ENCODE measurements at places on chromosomes 2 and 18. TPM values are rescaled to one million over a fixed set of nuclear protein-coding genes. Genes with fewer than 3 reads are reported as not detected.

The MRPL33 gene
- 180 TPM for total RNA-seq

The MBP gene
- 28.8 TPM for total RNA-seq

GRCh38 chr2:219545943-219546352 lies 2.1 kb downstream of the TMEM198 start:
- DNase-seq: no peak

DNA sequence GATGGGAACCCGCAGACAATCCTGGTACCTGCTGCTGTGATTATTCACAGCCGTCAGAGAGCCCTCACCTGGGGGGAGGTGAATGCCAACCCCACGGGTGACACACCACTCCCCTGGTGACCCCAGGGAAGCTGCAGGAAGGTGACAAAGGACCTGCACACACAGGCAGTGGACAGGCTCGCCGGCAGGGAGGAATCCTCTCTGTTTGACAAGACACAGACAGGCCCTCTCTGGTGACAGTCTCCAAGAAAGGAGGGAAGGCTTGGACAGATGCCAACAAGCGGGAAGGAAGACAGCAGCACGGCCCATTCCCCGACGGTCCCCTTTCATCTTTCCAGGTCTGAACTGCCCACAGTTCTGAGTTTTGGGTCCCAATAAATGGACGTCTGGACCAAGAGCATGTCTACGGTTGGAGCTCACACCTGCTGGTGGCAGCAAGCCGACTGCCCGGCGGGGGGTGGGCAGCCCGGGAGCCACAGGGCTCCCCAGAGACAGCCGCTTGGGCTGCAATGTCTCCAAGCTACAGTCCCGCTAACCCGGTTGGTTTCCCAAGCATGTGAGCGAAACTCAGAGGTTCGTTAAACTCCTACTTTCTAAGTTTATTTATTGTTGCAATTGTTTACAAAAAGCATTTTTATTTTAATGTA lies 31.8 kb downstream of the HDAC4 start:
- no peak for DNase-seq

GRCh38 chr2:216763396-216763795 lies 68.0 kb upstream of the IGFBP5 start:
- no peak for DNase-seq

DNA sequence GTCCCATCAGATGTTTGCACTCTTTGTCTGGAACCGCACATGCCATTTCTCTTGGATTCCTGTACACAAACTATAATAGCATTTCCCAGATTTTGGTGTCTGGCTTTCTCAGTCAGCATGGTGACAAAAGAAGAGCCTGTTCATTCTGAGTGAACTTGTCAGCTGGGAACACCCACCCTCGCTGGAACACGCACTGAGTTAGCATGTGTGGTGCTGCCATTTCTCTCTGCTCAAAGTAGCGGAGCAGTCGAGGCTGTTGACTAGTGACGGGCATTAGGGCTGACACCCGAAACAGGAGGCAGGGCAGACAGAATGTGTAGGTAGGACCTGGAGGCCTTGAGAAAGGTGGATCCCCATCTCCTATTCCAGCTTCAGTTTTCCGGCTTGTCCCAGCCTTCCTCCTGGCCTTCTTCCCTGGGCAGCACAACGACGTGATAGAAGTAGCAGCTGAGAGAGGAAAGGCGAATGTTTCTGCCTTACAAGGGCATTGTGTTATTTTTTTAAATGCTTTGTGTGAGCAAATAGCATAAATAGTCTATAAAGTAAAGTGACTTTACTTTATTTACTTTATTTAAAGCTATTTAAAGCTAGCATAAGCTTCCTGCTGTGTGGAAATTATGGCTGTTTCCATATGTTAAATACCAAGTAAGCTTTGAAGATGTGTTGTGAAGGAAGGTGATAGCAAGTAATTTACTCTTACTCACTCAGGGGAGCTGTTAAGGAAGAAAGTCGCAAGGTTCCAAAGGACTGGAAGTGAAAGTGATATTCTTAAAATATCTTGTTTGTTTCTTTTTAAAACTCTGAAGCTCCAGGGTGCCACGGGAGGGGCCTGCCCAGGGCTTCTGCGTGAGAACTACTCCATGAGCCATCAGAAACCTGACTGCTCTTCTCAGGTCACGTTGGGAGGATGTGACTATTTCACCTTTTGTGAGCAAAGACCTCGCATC lies 272.6 kb downstream of the NEDD4L start:
- no peak for DNase-seq

DNA sequence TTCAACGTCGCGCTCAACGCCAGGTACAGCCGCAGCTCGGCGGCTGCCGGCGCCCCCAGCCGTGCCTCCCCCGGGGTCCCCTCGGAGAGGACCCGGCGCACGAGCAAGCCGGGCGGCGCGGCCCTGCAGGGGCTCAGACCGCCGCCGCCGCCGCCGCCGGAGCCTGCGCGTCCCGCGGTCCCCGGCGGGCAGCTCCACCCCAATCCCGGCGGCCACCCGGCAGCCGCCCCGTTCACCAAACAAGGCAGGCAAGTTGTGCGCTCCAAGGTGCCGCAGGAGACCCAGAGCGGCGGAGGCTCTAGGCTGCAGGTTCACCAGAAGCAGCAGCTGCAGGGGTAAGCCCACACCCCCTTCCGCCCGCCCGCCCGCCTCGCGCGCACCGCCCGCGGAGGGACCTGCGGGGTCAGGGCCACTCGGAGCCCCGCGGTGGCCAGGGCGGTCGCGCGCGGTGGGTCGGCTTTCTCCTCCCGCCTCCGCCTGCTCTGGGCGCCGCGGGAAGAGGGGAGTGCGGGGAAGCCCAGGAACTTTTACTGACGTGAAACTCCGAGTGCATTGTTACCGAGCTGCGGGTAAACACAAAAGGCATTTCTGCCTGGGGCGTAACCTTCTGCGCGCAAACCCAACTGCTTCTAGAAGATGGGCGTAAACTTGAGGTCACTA lies 861 bp downstream of the LTBP1 start:
- peak; percentile 45 for DNase-seq

DNA sequence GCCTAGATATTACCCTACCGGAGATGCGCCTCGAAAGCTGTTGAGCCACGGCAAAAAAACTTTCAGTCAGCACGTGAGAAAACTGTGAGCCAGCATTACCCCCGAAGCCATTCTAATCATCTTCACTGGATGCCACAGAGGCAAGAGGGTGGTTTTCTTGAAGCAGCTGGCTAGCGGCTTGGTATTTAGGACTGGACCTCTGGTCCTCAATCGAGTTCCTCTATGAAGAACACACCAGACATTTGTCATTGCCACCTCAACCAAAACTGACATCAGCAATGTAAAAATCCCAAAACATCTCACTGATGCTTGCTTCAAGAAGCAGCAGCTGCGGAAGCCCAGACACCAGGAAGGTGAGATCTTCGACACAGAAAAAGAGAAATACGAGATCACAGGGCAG lies 52.8 kb upstream of the SLC66A3 start:
- no peak for DNase-seq

All from renal cortical epithelial cell (primary cell).